GM12891 (cell line): ENCODE measurements at places on chromosomes 2 and 18.
A peak's percentile ranks its signal among the peaks of the same experiment; 100 is the strongest.

DNA sequence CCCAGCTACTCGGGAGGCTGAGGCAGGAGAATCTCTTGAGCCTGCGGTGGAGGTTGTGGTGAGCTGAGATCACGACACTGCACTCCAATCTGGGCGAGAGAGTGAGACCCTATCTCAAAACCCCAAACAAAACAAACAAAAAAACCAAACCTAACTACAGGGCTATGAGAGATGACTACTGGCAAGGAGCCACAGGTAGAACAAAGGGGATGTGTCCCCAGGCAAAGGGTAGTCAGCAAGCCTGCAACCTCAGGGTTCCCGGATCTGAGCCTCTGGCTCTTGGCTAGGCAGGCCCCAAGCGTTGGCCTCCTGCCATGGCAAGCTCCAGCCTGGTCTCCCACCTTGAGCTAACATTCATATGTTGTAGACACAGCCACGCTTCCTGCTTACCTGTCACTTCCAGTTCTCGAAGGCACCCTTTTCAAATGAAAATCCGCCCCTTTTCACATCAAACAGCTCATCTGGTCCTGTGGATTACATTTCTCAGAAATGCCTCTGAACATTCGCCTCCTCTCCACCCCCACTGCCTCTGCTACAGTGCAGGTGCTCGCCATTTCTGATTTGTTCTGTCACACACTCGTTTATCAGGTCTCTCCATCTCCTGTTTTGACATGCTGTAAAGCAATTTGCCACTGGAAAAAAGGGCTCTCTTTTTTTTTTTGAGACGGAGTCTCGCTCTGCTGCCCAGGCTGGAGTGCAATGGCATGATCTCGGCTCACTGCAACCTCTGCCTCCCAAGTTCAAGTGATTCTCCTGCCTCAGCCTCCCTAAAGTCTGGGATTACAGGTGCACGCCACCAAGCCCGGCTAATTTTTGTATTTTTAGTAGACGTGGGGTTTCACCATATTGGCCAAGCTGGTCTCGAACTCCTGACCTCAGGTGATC is 13.1 kb upstream of the ACTR3 start:
- no peak for DNase-seq

GRCh38 chr2:199923924-199924323 is 12.8 kb downstream of the C2orf69 start:
- DNase-seq = no peak

DNA sequence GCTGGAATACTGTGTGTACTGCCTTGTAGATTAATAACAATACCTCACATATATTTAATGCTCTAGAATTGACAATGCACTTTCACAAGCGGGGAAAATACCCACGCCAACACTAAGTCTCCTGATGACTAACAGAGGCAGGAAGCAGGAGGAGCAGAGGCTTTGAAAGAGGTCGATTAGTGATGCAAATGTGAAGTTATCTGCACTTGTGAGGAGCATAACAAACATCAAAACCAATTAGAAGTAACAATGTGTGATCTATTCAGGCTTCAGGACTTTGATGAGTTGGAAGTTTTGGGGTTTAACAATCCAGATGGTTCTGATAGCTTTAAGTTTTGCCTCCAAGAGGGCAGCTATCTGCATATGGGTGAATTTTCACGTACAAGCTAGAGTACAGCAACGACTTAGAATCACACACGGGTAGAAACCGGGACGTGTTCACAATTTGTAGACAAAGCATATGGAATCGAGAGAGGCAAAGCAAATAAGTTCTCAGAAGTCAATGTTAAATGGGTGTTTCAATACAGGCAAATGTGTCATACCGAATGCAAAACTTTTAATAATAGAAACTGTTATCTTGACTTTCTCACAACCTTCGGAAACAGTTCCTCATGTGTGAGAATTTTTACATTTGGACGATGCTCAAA is 114.5 kb downstream of the METTL8 start:
- no peak for DNase-seq

GRCh38 chr2:169185711-169186110 is 116.3 kb downstream of the DHRS9 start:
- no peak for DNase-seq

GRCh38 chr2:212538305-212539071 is at the start of gene ERBB4:
ERBB4 (minus strand) TSS chr2:212538802; CDS start chr2:212538530, 272 bp downstream.
- no peak for DNase-seq

- peak; percentile 11 for DNase-seq
Observed at GRCh38 chr2:40244675-40245074, 207.2 kb downstream of the SLC8A1 start.

GRCh38 chr18:24341361-24341760 is 56.3 kb downstream of the OSBPL1A start:
- no peak for DNase-seq

GRCh38 chr2:27408601-27409320 is 630 bp downstream of the PPM1G start:
- DNase-seq = no peak

DNA sequence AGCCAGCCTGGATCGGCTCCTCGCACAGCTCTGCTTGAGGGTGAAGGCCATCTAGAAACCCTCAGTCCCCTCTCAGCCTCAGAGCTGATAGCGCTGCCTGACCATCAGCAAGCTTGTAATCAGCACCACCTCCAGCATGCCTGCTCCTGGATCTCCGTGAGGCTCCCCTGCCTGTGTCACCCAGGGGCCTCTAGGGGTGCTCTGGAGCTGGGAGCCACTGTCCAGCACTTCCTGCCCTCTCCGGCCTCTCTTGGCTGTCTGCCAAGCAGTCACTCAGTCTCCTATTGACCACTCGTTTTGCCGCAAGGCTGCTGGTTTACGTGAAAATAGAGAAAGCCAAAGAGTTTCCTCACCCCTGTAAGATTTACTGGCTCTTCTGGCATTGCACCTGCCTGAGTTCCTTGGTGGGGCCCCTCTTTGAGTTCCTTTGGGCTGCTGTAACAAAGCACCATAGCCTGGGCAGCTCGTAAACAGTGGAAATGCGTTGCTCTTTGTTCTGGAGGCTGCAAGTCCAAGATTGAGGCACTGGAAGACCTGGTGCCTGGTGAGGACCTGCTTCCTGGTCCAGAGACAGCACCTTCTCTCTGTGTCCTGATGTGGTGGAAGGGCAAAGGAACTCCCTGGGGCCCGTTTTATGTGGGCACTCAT is 17.9 kb downstream of the CAPN10 start:
- peak; percentile 65 for DNase-seq

DNA sequence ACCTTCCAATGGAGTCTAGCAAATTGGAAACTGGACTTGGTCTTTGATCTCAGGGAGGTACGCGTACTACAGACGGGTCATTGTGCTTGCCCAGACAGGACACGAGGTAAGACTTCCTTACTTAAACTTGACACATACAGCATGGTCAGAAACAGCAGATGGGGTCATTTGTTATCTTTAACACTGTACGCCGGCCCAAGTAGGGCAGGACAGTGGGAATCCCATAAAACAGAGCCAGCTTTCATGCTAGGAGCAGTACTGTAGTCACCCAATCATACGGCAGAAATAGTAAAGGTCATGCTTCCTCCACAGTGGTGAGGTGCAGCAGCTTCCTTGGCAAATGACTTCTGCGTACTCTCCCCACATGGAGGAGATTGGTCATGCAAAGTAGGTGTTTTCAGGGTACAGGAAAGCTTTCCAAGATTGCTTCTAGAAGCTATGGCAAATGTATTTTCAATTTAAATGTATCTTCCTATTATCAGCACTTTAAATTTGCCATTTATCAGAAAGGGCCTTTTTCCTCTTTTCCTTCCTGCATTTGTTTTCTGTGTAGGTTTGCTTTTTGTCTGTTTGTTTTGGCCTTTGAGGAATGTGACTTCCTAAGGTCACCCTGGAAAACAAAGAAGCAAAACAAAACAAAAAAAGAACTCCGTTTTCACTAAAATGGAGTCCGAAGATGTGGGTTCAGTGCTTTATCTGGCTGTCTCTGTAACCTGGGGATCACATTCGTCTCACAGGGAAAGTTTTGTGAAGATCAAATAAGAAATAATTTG is 74.0 kb upstream of the DSG1 start:
- no peak for DNase-seq

DNA sequence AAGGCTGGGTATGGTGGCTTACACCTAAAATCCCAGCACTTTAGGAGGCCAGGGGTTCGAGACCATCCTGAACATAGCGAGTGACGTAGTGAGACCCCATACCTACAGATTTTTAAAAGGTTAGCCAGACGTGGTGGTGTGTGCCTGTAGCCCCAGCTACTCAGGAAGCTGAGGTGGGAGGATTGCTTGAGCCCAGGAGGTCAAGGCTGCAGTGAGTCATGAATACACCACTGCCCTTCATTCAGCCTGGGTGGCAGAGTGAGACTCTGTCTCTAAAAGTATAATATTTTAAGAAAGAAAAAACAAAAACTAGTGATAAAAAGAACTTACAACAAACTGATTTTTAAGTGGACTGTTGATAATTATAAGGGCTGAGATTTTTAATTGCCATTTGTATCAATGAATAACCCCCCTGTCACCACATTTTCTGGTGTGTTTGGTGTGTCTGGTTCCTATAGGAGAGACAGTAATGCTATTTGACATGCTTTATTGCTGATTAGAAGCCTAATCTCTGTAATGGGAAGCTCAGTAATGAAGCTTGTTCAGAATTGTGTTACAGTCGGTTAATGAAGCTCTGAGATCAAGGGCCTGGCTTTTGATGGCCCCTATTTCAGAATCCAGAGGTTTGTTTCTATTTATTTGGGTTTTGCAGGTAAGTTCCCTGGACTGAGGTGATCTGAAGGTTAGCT is 147.0 kb downstream of the NEDD4L start:
- DNase-seq = no peak

DNA sequence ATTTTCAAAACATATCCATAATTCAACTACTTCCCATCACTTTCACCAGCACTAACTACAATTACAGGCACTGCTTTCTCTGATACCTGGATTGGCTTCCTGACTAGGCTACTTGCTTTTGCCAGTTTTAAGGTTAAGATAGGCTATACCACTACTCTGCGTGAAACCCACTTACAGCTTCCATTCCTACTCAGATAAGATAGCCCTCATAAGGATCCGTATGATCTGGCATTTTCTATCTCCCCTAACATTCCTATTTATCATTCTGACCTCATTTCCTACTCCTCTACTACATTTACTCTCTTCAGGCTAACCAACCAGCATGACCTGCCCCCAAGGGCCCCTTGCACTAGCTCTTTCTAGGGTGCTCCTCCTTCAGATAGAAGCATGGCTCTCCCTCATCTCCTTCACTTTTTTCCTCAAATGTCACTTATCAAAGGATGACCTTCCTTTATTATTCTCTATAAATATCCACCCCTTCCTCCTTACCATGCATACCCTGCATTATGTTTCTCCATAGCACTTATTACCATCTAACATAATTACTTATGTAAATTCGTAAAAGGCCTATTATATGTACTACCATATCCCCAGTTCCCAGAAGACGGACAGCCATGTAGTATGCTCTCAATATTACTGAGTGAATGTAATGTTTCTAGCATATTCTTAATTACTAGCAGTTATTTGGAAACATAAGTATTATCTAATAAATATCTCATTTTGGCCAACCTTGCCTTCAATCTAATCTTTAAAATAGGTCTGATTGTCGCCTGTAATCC is 4.4 kb downstream of the TIA1 start:
- no peak for DNase-seq

GRCh38 chr2:24018241-24018640 is 8.4 kb downstream of the MFSD2B start:
- no peak for DNase-seq

GRCh38 chr2:241094924-241095420 is 7.1 kb downstream of the MTERF4 start:
- DNase-seq = no peak

- no peak for DNase-seq
Observed at GRCh38 chr2:62992561-62992960, 58.1 kb upstream of the OTX1 start.

- no peak for DNase-seq
Observed at GRCh38 chr18:68035774-68036522, 519.4 kb upstream of the DSEL start.

- no peak for DNase-seq
Observed at GRCh38 chr2:101205521-101206479, 46.9 kb upstream of the CNOT11 start.

GRCh38 chr2:96795076-96795475 is 21.0 kb upstream of the CNNM3 start:
- no peak for DNase-seq

- DNase-seq = no peak
Observed at GRCh38 chr2:8214036-8214615, 467.7 kb upstream of the ID2 start.

- no peak for DNase-seq
Observed at GRCh38 chr2:218877331-218877730, 3.3 kb upstream of the WNT10A start.

GRCh38 chr2:29628862-29629261 is 292.5 kb downstream of the ALK start:
- DNase-seq = no peak

GRCh38 chr2:214107726-214108125 is 303.1 kb upstream of the VWC2L start:
- no peak for DNase-seq

- DNase-seq = no peak
Observed at GRCh38 chr2:188345831-188346458, 54.3 kb downstream of the GULP1 start.

- DNase-seq = no peak
Observed at GRCh38 chr18:24940416-24940815, 411.6 kb downstream of the ZNF521 start.

DNA sequence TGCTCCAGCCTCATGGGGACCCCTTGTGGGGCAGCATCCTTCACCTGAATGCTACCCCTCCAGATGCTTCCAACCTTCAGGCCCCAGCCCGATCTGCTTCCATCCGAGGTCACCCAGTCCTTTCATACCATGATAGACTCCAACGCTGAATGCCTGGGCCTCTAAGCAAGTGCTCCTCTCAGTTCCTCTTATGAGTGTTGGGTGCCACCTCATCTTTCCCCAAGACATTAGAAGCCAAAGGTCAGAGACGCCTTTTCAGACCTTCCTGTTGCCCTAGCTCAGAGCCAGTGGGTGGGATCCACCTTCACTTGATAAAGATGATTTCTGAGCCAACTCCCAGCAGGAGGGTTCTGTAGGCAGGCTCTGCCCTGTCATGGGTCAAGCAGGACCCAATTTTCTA is 174.5 kb upstream of the MGAT5 start:
- peak; percentile 35 for DNase-seq

GRCh38 chr18:12879840-12880540 is 4.0 kb downstream of the PTPN2 start:
- DNase-seq = no peak

- DNase-seq = no peak
Observed at GRCh38 chr18:2982022-2982421, 30.9 kb downstream of the LPIN2 start.
